ENCODE measurements at places on chromosomes 1 and 21.

DNA sequence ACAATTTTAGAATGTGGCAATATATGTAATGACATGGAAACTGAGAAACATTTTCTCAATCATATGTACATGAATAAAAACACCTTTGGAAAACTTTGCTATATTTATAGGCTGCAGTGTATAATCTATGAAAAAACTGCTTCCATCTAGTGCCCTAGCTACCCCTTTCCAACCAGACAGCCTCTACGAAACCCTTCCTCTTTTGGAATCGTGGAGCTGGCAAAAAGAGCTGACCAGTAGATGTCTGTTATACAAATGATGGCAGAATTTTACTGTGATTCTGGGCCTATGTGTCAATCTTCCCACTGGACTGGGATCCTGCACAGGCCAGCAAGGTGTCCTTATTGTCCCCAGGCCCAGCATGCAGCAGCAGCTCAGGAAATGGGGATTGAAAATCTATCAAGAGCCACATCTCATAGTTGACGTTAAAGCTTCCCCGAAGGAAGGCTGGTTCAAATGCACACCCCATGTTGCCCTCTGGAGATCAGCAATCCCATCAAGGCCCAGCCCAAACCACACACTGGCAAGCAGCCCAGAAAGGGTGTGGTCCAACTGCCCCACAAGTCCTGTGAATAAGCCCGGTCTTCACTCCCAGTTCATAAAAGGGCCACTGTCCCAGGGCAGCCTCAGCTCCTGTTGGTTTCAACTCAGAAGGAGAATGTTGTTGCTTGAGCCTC lies 8.8 kb upstream of the FAM20B start:
- no peak for DNase-seq

DNA sequence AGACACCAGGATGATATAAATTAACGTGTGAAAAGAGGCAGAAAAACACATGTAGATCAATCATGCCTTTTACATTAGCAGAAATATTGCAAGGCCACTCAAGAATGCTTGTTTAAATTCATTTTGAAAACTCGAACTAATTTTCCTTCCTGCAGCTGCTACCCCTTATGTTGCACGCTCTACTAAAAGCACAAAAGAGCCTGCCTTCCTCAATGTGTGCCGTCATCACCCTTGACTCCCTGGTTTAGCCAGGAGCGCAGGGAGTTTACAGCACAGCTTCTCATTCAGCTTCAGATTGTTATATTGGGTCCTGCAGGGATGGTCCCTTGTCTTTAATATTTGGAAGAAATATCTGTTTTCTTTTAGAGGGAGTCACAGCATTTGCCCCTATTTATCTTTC lies 10.1 kb upstream of the ST6GALNAC5 start:
- no peak for DNase-seq

DNA sequence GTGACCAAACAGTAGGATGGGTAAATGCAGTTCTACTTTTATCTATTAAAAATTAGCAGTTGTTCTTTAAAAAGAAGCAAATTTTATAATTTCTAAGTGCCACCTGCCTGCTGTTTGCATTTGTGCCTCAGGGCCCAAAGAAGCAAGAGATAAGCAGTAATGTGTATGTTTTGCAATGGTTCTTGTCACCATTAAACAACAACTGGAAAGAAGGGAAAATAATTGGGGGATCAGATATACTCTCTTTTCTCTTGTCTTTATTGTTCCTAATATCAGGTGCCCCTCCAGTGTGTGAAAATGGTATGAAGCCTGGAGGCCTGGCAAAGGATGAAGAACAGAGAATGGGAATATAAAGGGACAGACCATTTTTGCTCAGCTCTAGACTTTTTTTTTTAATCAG lies 9.6 kb downstream of the B3GALT2 start:
- no peak for DNase-seq

DNA sequence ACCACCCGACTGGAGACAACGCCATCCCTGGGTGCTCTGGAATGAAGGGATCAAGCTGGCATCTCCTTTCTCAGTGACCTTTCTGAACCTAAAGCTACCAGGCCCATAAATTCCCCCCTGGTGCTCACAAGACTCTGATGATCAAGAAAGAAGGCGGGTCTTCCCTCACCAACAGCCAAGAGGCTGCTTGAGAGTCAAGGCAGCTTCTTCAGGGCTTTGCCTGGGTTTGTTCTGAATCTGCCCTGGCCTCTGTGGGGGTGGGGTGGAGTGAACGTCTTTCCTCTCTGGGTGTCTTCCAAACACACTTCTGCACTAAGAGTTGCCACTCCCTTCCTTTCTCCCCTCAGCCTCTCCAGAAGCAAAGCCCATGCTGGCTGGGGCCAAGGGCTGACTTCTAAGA lies 36.1 kb downstream of the CD247 start:
- DNase-seq, result no peak

DNA sequence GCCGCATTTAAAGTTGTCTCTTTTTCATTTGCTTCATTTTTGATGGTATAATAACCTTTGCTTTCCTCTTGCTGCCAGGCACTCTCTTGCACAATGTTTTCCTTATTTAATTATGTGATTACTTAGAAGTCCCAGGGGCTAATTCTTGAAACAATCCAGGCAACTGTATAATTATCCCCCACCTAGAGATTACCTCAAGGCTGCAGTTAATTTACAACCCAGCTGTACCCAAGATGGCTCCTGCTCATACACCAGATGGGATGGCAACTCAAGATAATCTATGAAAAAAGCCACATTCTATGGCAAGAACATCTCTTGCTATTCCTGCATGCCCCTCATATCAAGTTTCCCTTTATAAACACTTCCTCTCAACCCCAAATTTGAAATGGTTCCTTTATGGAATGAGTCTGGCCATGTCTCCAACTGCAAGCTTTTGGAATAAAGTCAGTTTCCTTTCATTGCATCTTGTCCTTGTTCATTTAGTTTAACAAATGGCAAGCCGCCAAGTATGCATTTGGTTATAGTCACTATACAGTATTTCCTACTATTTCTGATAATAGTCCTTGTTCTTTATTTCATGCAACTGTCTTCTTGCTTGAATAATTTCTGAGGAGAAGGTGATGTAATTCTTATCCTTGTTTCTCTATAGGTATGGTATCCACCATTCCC lies 1042.6 kb downstream of the PLA2G4A start:
- DNase-seq, result no peak

DNA sequence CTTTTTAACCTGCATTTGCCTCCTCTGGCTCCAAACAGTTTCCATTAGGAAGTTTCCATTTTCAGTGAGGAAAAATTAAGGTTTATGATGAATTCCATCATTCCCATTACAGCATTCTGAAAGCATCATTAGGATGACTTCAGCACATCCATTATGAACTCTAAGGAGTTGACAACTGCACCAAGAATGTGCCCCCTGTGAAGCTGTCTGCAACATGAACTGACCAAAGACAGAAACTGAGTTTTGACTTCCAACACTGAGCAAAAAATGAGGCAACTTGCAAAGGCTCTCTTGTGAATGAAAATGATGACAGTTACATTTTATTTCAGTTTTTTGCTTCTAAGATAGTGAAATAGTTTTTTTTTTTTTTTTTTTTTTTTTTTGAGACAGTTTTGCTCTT lies 18.3 kb upstream of the KCNE1 start:
- DNase-seq, result no peak

DNA sequence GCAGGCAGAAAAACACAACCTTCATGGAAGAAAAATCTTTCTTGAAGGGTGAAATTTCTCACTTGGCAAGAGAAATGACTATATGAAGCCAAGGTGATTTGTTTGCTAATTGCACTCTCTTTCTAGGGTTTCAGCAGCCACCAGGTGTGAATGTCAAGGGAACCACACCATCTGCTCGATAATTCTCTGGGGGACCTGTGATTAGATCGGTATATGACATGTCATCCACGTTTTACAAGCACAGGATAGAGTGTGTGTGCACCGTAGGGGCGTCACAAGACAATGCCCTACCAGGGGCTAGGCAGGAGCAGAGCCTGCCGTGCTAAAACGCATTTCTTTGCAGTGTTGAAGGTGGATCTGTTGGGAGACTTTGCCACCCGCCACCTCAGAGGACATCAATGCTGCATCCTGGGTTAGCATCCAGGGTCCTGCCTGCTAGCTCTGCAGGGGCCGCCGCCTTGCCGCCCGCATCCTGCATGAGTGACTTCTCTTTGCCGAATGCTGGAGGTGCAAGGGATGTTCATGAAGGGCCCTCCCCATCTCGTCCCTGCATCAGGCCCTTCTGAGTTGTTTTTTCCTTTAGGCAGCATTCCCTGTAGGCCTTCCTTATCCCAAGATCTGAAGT lies 37.8 kb upstream of the CCSAP start:
- DNase-seq, result no peak

DNA sequence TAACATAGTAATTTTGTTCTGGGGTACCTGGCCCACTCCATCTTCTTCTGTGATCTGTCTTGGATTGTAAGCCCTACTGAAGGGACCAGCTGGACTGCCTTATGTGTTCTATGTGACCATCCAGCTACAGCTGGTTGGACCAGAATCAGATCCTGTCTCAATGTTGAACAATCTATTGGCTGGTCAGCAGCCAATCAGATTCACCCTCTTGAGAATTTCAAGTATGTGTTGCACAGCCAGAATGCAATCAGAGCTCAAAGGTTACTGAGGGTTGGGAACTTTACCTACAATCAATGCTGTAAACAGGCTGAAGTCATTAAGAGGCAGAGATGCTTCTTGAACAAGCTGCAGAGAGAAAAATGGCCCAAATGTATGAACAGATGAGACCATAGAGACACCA lies 61.9 kb downstream of the KCNC4 start:
- DNase-seq, result no peak

DNA sequence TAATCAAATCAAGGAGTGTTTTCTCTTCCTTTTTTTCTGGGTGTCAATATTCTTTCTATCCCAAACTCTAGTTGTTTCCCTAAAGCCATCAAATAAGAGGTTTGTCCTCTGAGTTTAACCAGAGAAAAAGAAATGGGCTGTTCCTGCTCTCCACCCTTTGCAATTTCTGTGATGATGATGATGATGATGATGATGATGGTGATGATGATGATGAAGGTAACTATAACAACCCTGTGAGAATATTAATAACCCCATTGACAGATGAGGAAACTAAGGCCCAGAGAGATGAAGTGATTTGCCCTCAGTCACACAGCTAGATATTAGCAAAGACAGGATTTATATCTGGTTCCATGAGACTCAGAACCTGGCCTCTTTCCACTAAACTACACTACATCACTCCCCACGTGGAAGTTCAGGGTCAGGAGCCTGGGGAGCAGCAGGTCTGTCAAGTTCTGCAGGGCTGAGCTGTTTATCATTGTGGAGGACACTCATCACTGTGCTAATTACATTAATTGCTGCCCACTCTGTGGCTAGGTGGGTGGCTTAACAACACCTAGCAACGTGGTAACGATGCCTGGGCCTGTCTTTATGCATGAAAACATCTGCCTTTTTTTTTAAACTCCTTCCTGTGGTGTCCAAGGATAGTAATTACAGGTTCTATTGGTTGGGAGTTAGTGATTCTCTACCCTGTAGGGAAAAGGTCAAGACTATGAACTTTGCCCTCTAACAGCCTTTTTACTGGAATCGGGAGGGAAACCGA lies 19.0 kb upstream of the JUN start:
- DNase-seq, result no peak

- no peak for DNase-seq
Measured at GRCh38 chr1:65235867-65236805, 73.2 kb upstream of the DNAJC6 start.

GRCh38 chr1:241459186-241459802 lies 60.3 kb downstream of the FH start:
- DNase-seq, result no peak

- no peak for DNase-seq
Measured at GRCh38 chr1:58456470-58456869, 90.1 kb downstream of the OMA1 start.

DNA sequence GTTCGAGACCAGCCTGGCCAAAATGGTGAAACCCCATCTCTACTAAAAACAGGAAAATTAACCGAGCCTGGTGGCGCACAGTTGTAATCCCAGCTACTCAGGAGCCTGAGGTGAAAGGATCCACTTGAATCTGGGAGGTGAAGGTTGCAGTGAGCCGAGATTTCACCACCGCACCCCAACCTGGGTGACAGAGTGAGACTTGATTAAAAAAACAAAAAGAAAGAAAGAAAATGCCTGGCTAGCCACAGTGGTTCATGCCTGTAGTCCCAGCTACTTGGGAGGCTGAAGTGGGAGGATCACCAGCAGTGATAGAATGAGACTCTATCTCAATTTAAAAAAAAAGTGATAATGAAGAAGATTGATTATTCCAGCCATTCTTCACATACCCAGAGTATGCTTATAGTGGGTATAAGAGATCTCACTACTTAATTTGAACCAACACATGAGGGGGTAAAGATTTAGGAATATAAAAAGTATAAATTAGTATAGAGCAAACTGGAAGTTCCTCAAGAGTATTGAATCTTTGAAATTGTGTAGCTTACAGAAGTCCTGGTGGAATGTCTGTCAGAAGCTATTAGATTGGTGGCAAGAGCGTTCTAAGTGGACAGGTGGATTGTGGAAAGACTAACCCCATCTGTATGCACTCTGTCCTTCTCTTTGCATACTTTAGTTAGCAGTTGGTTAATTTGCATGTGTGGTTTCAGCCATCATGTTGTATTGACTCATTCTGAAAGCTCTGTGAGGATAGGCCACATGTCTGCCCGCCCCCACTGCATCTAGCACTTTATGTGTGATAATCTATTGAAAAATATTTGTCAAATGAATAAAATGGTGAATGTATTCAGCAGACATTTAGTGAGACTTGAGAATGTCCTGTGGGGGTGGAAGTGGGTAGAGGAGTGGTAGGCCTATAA lies 25.0 kb downstream of the RLF start:
- no peak for DNase-seq

DNA sequence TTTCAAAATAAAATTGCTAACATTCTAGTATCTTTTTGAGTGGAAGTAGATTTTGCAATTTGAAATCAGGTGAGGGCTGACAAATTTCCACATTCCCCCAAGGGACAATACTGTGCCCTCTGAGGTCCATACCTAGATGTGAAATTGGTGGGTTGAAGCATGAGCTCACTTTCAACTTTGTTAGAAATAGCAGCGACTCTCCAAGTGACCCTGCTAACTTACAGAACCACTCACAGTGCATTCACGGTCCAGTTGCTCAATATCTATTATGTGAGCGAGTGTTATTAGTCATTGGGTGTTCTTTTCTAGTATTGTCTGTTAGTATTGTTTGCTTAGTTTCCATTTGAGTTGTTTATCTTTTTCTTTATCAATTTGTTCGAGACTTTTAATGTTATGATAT lies 53.6 kb upstream of the ASB17 start:
- DNase-seq, result no peak

- no peak for DNase-seq
Measured at GRCh38 chr1:177227978-177228692, 57.4 kb downstream of the BRINP2 start.

- no peak for DNase-seq
Measured at GRCh38 chr1:6303397-6304012, 42.6 kb upstream of the GPR153 start.

All from cerebellar nuclear complex (tissue), 1 donor.